ENCODE measurements at places on chromosomes 16 and 17.

GRCh38 chr16:31365131-31365865, 10.3 kb downstream of the ITGAX start:
- DNase-seq: peak; percentile 53

- no peak for DNase-seq
Observed at GRCh38 chr16:57316390-57317017, 32.0 kb upstream of the PLLP start.

- no peak for DNase-seq
Observed at GRCh38 chr17:40418428-40418706, 671 bp upstream of the TOP2A start.

DNA sequence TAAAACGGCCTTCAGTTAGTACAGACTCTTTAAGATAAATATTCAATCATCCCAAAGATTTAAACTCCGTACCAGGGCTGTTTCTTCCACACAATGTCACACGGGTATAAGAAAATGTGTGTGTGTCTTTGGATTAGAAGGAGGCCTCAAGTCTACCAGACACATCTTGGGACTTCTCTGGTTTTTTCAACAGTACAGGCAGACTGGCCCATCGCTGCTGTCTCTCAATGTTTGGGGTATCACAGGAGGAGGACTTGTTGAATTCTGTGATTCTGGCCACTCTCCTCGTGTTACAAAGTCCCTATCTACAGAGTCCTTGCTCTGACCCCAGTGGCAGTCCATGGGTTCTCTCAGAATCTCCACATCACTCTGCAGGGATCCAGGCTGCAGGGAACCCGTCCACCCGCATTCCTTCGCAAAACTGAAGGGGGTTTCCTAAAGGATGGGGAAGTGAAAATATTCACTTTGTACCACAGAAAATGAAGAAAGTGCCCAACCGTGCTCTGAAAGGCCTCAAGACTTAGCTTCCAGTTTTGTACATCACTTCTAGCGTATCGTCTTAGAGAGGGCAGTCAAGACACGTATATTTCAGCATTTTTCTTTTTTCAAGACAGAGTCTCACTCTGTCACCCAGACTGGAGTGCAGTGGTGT, 373.2 kb downstream of the NPIPA8 start:
- no peak for DNase-seq

DNA sequence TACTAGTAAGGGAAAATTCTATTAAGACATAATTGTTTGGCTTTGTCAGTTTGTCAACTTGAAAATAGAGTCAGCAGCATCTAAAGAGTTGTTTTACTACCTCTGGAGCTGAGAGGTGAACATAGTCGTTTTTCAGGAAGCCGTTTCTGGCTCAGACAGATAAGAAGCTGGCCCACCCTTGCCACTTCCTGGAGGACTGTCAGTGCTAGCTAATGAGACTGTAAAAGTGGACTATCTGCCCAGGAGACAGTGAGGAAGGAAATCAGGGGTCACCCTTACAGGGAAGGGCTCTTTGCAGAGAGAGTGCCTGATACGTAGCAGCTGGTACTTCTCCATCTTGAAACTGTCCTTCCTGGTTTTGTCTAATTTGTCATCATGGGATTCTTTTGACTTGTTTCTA, 328.7 kb downstream of the WWOX start:
- no peak for DNase-seq

- no peak for DNase-seq
Observed at GRCh38 chr16:57127037-57127763, 34.8 kb downstream of the CPNE2 start.

All from CD4-positive, alpha-beta T cell treated with Interleukin-21 for 1 hour (primary cell).